ENCODE measurements at places on chromosomes 11 and 22.

DNA sequence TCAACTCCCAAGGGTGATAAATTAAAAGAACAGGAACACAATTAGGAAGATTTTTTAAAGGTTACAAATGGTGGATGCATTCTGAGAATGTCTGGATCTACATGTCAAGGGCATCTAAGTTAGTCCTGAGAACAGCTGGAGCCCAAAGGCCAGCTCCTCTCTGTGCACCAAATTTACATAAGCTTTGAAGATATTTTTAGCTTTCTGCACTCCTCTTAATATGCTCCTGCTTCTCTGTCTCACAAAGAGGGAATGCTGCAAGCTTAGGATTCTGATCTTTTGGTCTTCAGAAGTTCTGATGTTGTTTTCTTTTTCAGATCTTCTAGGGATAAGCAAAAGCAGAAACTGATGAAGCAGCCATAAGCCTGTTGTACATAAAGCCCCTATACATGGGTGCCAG is 309.8 kb upstream of the NCAM1 start:
- DNase-seq, result no peak

DNA sequence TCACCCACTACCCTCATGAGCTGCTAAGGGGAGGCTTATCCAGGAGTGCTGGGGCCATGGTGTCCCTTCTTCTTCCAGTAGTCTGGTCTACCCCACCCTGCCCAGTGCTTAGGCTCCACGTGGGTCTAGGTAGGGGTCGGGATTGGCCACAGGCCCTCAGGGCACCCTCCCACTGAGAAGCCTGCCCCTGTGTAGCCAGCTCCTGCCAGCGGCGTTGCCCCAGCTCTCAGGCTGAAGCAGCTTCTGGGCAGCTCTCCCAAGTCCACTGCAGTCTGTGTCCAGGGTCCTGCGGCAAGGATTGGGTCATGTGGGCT is 24.0 kb upstream of the RIC3 start:
- DNase-seq, result no peak

- no peak for DNase-seq
Measured at GRCh38 chr11:76444065-76444383, 794 bp upstream of the EMSY start.

DNA sequence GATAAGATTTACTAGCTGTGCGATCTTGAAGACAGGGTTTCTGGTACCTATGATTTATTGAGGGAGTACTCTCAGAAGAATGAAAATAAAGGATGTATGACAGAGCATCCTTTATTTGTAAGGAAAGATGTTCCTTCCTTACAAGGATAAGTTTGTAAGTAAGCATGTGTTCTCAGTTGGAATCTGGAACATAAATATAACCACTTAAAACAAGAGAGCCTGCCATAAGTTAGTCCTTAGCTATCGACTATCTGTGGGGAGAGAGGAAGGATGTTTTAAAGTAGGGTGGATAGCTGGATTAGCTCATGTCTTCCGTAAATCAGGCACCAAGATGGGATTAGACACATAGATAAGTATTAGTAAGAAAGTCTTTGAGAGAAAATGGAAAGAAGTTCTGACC is 192.6 kb upstream of the CARD18 start:
- DNase-seq, result no peak

DNA sequence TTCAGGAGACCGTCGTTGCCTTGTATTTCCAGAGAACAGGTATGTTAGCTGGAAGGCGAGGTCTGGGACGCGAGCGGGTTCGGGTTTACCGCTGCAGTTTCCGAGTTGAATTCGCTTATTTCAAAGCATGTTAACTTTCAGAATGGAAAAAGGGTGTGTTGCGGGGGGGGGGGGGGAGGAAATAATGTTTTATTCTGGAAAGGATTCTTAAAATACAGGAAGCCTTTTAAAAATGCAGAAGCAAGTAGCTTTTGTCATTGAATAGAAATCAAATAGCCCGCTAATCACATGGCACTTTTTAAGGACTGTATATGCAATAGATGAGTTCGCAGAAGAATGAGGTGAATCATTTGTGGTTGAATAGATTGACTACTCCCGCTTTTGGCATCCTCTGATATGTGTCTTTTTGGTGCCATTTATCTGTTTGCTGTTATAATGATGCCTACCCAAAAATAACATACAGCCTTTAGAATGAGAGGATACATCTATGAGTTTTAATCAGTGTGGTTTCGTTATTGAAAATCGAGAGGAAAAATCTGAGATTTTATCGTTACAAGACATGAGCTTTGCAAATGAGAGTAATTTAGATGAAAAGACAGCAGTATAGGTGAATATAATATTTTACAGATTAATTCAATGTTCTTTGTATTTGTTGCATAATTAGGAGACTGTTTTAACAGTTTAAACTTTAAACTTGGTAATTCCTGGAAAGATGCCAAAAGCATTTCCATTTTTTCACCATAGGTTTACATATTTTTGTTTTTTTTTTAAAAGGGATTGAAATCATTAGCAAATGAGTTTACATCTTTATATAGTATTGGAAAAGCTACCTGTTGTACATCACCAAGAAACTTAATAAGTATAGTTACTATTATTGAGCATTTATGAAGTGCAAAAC is 1.7 kb downstream of the PDE3B start:
- no peak for DNase-seq

- DNase-seq, result peak; percentile 77
Measured at GRCh38 chr11:16154715-16155396, 201.5 kb downstream of the SOX6 start.
